MCF 10A (cell line): ENCODE measurements at places on chromosomes 16 and 17. TPM values are rescaled to one million over a fixed set of nuclear protein-coding genes. Genes with fewer than 3 reads are reported as not detected.

DNA sequence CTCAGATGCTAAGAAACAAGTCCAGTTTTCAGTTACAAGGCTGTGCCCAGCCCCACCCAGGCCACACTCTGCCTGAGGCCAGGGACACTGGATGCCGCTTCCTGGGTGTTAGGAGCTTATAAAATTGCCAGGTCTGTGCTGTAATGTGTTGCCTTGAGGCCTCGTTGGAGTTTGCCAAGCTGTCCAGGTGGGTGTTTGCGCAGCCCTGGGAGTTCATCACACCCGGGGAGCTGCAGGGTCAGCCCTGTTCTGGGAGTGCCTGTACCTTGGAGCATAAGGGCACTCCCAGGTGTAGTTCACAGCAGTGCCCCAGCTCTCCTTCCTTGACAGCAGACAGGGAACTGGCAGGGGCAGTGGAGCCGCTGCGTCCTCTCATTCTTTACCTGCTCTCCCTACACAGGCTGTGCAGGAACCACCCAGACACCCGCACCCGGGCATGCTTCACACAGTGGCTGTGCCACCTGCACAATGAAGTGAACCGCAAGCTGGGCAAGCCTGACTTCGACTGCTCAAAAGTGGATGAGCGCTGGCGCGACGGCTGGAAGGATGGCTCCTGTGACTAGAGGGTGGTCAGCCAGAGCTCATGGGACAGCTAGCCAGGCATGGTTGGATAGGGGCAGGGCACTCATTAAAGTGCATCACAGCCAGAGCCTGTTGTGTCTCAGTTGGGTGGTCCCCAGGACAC is 1.6 kb downstream of the GFER start:
- DNase-seq: no peak
- peaks cover 34% of the 10 kb centered on the region for H3K36me3 ChIP-seq
- peak overlapping the region; percentile 76 for H3K4me3 ChIP-seq
- no peak overlapping the region for H3K27ac ChIP-seq

DNA sequence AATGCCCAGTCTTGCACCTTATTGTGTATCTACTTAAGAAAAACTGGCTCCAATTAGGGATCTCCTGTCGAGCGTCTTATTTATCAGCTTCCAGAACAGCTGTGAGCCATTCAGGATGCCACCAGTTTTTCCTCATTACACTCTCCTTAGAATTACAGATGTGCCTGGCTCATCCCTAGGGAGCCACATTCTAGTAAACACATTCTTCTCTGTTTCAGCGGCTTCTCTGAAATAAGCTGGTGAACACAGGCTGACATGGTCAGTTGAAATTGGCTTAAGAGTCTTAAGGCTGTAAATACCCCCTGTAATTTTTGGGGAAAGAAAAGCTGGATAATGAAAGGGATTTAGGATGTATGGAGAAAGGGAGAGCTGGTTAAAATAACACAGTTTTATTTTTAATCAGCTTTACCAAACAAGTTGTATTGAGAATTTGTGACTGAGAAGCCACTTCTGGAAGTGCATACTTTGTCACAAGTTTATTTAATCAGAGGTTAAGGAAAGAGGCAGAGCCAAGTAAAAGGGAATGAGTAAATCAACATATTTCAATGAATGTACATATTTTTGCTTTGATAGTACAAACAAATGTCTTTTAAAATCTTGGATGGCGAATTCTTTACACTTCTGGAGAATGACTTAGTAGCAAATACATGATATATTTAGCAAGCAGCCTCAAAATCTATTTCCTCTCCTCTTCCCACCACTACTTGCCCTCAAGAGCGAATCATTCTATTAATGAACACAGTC is 562.0 kb upstream of the GOT2 start:
- no peaks in the 10 kb centered on the region for H3K36me3 ChIP-seq
- no peak overlapping the region for H3K27ac ChIP-seq
- no peak for DNase-seq
- no peaks in the 10 kb centered on the region for H3K27me3 ChIP-seq

DNA sequence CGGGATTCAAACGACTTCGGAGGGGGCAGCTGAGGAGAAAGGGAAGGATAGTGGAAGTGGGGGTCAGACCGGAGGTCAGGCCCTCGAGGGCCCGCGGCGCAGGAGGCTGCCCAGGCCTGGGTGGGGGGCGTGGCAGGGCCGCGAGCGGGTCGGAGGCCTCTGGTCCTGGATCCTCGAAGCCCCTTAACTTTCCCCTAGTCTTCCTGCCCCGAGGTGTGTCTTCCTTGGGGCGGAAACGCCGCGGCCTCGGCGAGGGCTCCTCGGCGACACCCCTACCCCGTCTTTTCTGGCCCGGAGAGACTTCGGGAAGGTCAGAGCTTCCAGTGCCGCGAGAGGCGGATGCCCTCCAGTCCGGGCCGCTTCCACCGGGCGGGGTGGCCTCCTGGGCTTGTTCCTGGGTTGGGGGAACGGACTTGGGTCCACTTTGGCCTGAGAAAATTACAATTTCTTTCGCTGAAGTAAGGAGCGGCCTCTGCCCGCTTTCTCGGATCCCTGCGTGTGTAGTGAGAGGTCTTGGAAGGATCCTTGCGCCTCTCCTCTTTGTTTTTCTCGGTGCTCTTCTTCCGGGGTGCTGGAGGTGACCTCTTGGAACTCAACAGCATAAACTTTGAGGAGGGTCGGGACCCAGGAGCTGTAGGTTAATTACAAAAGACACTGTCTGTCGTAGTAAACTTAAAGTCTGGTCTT is 491 bp downstream of the IST1 start:
- H3K27me3 ChIP-seq: no peaks in the 10 kb centered on the region
- peak; percentile 50 for DNase-seq

DNA sequence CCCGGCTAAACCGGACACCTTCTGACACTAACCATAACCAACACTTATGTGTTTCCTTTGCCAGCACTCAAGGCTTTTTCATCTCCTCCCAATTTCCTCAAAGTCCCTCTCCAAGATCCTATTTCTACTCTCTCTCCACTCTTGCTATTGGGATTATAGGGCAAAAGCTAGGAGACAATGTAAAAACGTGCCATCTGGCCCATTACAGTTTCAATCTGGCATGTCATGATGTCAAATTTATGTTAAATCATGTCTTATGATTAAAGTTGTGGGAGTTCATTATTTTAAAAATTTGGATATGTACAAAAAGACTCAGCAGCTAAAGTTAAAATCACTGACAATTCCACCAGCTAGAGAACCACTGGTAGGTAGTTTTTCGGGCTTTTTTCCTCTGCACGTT is 77.3 kb downstream of the ZFHX3 start:
- H3K27ac ChIP-seq: no peak overlapping the region
- H3K36me3 ChIP-seq: peaks cover 28% of the 10 kb centered on the region
- no peak overlapping the region for H3K4me3 ChIP-seq
- H3K27me3 ChIP-seq: no peaks in the 10 kb centered on the region

- DNase-seq: no peak
- H3K27me3 ChIP-seq: peaks cover 16% of the 10 kb centered on the region
- H3K36me3 ChIP-seq: no peaks in the 10 kb centered on the region
- no peak overlapping the region for H3K27ac ChIP-seq
- H3K4me1 ChIP-seq: no peaks in the 10 kb centered on the region
Observed at GRCh38 chr17:81492706-81493105, 19.9 kb downstream of the ACTG1 start.

The KRTAP4-1 gene
- total RNA-seq: not detected in 2 replicates

The TBC1D3G gene
- 0.86 TPM in 1 of 2 replicates, not detected in the other for total RNA-seq

GRCh38 chr17:40915199-40915661 is 22.2 kb downstream of the KRT23 start:
- peak overlapping the region; percentile 98 for H3K27ac ChIP-seq
- DNase-seq: peak; percentile 87
- peaks cover 16% of the 10 kb centered on the region for H3K4me1 ChIP-seq
- no peak overlapping the region for H3K4me3 ChIP-seq
- H3K36me3 ChIP-seq: no peaks in the 10 kb centered on the region

The TMIGD1 gene
- total RNA-seq: not detected in 2 replicates

The KRTAP1-1 gene
- not detected in 2 replicates for total RNA-seq

DNA sequence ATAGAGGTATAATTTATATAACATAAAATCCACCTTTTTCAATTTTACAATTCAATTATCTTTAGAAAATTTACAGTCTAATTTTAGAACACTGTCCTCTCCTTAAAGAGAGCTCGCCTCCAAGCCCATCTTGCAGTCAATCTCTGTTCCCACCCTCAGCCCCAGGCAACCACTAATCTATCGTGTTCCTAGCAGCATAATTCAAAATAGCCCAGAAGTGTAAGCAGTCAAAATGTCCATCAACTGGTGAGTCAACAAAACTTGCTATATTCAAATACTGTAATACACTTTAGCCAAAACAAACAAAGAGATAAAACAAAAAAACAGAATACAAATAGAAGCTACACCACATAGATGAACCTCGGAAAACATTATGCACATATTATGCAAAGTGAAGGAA is 1006.8 kb upstream of the EEF2KMT start:
- no peak for DNase-seq
- H3K27ac ChIP-seq: no peak overlapping the region
- H3K4me3 ChIP-seq: no peak overlapping the region
- H3K27me3 ChIP-seq: no peaks in the 10 kb centered on the region
- no peaks in the 10 kb centered on the region for H3K36me3 ChIP-seq

The FNDC8 gene
- not detected in 2 replicates for total RNA-seq

DNA sequence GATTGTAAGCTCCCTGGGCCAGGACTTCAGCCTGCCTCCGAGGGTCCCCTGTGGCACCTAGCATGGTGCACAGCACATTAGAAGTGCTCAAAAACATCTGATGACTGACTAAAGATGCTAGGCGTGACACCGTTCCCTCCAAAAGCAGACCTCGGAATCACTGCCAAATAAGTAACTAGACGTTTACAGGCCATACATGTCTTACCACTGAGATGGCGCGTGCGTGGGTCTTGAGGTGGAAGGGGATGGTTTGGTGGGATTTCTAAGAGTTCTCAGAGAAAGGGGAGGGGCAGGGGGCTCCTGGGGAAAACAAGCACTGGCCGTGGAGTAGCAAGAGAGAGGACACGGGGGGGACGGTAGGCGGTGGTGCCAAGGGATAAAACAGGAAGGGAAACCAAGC is 12.4 kb downstream of the MPO start:
- H3K36me3 ChIP-seq: no peaks in the 10 kb centered on the region
- DNase-seq: no peak
- H3K4me3 ChIP-seq: no peak overlapping the region
- H3K27ac ChIP-seq: no peak overlapping the region
- H3K4me1 ChIP-seq: no peaks in the 10 kb centered on the region
- peaks cover 41% of the 10 kb centered on the region for H3K27me3 ChIP-seq
